Effector CD4-positive, alpha-beta T cell (primary cell): ENCODE measurements at places on chromosomes 5 and 9.

DNA sequence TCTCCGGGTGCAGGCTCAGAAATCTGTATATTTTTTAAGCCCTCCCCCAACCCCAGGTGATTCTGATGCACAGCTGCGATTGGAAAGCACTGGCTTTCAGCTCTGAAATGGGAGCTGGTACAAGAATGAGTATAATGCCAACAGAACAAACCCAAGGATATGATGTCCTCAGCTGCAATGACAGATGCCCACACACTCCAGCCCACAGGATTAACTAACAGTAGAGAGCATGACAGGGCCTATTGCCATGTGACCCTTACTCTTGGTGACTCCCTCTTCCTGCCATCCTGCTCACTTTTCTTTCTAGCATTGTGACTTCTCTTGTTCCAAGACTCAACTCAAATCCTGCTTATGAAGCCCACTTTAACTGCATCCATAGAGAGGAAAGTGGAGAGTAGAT is 174.5 kb downstream of the FGF18 start:
- no peak for DNase-seq

DNA sequence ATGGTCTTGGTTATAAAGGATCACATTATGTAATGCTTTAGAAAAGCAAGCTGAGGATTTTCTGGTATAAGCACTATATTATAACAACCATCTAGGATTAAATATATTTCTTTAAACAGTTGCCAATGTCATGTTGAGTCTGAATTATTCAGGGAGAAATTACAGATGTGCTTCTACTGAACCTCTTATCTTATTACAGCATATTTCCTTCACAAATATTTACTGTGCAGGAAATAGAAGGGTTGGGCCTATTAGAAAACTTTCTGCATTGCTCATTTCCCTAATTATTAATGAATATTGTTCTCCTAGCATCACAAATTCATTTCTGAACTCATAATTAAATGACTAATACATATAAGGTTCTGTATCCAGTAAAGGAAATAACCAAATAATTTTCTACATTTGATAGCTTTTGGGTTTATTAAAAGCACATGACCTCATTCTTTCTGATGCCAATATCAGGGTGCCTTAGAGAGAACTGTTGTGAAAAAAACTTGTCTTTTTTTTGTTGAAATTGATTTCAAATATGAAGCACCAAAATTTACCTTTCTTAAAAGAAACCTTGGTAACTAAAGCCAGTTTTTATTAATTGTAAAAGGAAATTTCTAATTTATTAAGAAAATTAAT is 476.8 kb upstream of the PTGER4 start:
- DNase-seq: no peak

DNA sequence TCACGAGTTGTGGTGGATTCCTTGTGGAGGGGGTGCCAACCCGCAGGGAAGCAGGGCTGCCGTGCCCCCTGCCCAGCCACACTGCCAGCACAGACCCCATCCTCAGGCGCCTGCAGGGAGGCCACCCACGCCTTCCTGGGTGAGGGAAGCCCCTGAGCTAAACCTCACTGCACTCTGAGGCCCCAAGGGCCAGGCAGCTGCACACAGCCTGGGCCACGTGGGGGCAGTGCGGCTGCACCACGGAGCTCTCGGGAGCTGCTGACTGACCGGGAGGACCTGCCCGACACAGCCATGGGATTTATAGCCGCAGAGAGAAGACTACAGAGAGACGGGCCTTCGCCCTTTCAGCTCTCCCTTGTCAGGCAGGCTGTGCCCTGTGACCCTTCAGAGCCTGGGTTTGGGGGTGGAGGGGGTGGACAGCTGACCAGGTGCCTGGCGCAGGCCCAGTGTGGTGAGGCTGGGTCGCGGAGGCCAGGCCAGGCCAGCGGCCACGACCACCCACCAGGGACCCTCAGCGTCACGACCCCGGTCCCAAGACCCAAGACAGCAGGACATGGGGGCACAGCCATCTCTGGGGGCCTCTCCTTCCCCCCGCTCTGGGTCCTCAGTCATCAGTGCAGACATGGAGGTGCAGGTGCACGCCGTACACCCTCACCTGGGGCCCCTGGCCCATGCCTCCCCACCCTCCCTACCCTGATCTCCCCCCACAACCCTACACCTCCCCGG is 4.3 kb upstream of the AHRR start:
- no peak for DNase-seq

DNA sequence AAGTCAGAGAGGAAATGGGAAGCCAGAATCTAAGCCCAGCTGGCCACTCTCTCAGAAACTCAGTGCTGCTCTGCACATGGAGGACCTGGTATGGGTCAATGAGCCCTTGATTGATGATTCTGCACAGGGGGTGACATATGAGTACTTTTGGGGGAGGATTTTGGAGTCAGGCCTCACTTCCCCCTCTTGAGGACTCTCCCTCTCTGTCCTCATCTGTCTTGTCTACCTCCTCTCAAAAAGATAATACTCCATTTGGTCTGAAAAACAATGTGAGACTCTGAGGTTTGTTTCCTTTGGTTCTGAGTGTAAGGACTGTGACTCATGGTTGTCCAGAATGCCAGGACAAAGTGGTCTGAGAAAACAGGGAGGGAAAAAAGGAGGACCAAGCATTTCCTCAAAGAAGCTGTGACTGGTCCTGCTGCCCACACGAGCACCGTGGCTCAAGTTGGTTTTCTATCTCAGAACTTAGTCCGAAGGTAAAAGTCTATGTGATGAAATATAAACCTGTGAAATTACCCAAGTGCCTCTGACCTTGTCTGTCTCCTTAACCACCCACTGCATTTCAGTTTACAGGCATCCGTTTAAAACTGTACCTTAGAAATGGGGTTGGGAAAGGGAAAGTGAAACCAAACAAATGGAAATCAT is 11.1 kb downstream of the TTC39B start:
- no peak for DNase-seq
